ENCODE measurements at places on chromosomes 3 and 15.
A peak's percentile ranks its signal among the peaks of the same experiment; 100 is the strongest.

DNA sequence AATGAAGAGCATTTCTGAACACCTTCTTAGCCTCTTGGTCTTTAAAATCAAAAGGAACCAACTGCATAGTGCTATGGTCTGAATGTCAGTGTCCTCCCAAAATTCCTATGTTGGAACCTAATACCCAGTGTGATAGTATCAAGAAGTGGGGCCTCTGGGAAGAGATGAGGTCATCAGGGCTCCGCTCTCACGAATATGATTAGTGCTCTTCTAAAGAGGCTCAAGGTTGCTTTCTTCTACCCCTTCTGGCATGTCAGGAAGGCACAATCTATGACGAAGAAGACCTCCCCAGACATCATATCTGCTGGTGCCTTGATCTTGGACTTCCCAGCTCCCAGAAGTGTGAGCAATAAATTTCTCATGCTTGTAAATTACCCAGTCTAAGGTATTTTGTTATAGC lies 209.5 kb downstream of the MAGI1 start:
- no peak for DNase-seq

- no peak for DNase-seq
Measured at GRCh38 chr15:29736012-29736743, 86.1 kb downstream of the TJP1 start.

- no peak for DNase-seq
Measured at GRCh38 chr3:15601046-15601398, 347 bp downstream of the HACL1 start.

DNA sequence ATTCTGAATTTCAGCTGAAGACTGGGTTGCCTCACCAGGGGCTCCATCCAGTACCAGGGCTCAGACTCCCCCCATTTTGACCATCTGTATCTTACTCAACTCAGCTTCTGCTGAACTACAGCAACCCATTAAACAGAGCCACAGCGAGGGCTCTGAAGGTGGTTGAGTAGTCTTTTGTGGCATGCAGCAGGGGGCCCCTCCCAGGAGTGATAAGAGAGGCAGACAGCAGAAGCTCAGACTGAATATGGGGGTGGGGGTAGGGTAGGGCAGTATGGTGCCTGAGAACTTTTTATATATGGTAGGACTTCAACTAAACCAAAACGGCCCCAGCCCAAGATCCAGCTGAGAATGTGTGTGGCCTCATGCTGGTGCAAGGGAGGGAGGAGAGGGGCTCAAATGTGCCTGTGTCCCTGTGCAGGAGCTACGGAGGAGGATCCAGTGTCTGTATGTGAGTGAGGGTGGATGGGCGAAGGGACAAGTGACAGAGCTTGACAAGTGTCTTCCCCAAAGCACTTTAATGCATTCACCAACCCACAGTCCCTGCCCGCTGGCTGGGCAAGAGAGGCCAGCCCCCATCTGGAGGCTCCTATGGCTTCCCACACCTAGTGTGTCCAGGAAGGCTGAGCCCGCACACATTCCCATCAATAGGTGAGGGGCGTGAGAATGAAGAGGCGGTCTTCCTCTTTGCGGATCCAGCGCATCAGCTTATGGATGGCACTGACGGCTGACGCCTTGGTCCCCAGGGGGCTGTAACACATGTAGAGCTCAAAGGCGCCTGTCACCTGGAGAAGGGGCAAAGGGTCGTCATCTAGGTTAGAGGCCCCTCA lies 4.9 kb upstream of the MST1R start:
- no peak for DNase-seq

- DNase-seq: no peak
Measured at GRCh38 chr3:177817751-177818150, 620.5 kb upstream of the TBL1XR1 start.

DNA sequence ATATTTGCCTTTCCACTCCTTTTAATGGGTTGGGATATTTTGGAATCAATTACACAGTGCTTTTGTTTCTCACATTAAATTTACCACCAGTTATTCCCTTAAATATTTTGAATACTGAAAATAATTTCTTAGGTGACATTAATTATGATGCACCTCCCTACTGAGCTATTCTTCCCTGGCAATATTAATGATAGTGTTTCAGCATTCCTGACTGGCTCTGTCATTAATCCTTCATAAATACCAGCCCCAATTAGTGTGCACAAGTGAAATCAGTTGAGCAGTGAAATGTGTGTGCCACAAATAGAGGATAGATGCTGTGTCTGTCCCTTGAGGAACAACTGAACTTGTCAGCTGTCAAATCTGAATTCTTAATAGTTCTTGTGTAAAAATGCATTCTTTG lies 304.0 kb downstream of the CACNA2D3 start:
- no peak for DNase-seq

DNA sequence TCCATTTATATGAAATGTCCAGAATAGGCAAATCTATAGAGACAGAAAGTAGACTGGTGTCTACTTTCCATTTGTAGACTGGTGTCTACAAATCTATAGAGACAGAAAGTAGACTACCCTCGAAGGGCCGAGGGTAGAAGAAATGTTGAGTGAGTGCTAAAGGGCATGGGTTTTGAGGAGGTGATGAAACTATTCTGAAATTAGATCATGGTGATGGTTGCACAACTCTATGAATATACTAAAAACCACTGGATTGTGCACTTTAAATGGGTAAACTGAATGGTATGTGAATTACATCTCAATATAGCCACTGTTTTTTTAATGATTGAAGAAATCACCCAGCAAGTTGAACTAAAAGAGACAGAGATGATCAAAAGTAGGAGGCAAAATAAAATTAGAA lies 27.9 kb downstream of the TP53BP1 start:
- DNase-seq: no peak

DNA sequence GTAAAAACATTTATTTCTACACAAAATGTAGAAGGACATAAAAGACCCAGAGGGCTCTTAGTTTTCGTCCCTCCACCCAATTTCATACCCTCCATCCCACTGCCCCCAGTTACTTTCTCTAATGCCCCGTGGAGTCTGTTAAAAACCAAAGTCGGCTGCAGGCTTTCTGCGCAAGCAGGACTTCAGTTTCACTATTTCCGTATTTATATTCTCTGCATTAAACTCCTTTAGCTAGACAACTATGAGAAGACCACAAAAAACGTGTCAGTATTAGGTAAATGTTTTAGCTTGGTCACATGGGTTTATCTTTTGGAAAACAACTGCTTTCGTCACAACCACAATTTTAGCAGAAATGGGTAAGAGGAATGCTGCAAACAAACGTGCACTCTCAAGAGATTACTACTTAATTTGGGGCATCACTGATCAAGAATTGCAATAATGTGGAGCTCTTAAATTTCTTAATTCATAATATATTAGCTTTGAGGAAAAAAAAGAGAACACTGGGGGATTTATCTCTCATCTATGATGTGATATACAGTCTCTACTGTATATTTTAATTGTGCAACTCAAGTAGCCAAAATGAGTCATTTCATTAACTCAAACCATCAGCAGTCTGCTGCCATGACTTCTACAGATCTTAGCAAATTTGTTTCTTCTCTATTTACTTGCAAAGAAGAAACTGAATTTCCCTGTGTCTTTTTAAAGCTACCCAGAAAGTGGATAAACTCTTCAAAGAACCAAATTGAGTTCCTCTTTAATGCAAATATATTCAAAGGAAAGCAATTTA lies 740 bp upstream of the NSMCE3 start:
- no peak for DNase-seq

GRCh38 chr15:90315278-90315982 lies 36.7 kb upstream of the ZNF774 start:
- peak; percentile 84 for DNase-seq

DNA sequence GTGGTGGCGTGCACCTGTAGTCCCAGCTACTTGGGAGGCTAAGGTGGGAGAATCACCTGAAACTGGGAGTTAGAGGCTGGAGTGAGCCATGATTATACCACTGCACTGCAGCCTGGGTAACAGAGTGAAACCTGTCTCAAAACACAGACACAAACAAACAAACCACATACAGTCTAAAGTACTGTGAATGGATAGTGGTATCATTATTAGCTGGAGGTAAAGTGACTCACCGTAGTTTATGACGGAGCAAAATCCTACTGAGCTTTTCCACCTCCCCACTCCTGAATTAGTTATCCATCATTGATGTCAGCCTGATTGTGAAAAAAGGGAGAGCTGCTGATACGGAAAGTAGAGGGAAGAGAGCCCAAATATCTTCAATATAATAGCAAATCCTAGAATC lies 3.2 kb upstream of the CNOT10 start:
- no peak for DNase-seq

- DNase-seq: no peak
Measured at GRCh38 chr15:80684697-80685096, 10.4 kb upstream of the ABHD17C start.

DNA sequence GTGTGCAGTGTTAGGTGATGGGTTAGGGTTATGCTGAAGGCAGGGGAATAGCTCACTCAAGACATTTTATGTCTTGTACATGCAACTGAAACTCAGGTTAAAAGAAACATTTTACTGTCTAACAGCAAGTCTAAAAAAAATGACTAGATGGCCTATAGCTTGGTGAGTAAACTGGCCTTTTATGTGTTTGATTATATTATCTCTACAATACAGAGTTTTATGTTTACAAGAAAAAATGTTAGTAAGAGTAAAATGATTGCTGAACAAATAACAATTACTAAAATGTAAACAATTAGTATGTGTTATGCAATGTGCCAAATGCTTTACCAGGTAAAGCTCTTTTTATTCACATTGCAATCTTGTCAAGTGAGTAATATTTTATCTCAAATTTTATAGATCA lies 1039.6 kb downstream of the ROBO2 start:
- no peak for DNase-seq

GRCh38 chr3:112327371-112327951 lies 5.5 kb upstream of the CD200 start:
- no peak for DNase-seq

DNA sequence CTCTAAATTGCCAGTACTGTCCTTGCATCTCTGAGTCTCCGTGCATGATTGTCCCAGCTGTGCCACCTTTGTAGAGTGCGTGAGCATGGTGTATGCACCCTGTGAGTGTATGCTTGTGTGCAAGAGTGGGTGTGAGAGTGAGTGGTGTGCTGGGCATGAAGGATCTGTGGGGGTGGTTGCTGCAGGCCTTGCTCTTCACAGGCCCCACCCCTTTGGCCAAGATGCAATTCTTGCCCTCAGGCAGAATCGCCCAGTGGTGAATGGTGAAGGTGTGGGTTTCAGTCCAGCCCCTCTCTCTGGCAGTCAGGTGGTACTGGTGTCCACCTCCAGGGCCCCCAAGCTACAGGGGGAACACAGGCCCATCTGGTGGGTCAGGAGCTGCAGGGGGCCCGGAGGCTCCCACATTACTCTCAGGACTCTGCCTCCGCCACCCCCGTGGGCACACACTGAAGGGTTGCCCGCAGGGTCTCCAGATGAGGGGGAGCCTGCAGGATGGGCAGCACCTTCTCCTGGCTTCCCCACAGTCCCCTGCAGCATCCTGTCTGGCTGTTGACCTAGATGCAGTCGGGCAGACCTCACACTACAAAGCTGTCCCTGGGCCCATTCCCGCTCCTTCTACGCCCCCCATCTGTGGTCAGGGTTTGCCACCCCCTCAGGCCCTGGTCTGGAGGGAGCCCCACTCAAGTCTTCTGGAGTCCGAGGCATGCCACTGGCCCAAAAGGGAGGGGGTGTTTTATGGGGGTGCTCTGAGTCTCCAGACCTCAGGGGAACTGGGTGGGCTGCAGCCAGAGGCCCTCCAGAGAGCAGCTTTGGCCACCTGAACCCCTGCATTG lies 8.3 kb upstream of the ROPN1B start:
- peak; percentile 66 for DNase-seq

- DNase-seq: no peak
Measured at GRCh38 chr3:77412021-77412438, 372.1 kb downstream of the ROBO2 start.

GRCh38 chr3:88003115-88003755 lies 55.6 kb downstream of the CGGBP1 start:
- no peak for DNase-seq

DNA sequence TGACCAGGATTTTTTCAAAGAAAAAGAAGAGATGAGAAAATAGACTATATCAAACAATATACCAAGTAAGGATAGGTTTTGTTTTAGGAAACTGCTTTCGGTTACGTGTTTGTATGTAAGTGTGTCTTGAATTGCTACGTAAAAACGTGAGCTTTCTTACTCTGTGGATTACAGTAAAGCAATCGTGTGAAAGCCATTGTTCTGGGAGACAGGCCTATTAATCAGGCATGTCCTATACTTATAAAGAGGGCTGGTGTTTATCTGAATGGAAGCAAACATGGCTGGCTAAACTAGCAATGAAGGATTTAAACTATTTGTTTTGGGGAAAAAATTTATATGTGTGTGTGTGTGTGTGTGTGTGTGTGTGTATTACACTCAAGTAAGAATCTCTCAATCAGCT lies 2.6 kb downstream of the EHHADH start:
- no peak for DNase-seq

DNA sequence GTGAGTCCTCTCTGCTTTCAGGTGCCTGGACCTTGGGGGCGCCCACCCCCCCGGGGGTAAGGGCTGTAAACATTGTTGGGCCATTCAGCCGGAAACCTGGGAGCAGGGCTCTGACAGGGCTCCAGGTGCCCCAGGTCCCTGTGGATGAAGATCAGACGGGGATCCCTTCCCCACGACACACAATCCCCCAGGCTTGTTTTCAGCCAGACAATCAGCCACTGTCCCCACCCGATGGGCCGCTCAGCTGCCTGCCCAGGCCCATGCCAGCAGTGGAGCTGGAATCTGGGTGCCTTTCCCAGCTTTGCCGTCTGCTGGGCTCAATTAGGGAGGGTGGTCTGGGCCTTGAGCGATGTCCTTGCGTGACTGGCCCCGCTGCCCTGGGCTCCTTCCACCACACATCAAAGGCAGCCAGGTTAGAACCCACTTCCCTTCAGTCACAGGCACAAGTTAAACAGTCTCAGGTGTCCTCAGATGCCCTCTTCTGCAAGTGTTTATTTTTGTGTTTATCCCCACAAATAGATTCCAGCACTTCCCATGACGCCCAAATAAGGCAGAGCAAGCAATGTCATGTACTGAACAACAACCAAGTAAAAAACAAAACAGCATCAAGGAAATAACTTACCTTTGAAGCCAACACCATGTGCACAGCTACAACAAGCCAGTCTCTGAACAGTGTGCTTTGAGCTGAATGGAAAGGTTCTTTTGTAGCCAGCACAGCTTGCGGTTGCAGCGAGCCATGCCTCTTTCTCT lies 77.0 kb upstream of the ALDH1A3 start:
- no peak for DNase-seq

DNA sequence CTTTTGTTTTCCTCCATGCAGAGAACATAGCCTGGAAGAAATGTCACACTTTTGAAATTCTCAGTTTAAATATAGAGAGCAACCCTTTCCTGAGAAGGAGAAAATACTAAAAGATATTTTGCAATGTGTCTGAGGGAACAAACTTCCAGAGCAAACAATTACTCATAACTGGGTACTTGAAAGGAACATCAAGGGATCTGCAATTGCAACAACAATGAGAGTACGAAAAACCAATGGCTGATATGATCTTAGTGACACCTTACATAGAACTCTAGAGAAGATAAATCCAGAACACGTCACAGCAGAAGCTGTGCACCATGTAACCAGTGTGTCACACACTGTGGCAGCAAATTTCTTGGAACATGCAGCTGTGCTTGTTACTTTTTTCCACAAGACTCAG lies 14.6 kb upstream of the ARPP21 start:
- no peak for DNase-seq

- DNase-seq: no peak
Measured at GRCh38 chr15:37586976-37587375, 347.5 kb upstream of the TMCO5A start.
